Caudate nucleus (tissue), 63 donors: ENCODE measurements at places on chromosomes 5 and 9.

- no peak for DNase-seq
Observed at GRCh38 chr9:68507130-68507805, 33.4 kb downstream of the TMEM252 start.

GRCh38 chr5:167639273-167639672 lies 652.2 kb upstream of the WWC1 start:
- DNase-seq, result no peak

DNA sequence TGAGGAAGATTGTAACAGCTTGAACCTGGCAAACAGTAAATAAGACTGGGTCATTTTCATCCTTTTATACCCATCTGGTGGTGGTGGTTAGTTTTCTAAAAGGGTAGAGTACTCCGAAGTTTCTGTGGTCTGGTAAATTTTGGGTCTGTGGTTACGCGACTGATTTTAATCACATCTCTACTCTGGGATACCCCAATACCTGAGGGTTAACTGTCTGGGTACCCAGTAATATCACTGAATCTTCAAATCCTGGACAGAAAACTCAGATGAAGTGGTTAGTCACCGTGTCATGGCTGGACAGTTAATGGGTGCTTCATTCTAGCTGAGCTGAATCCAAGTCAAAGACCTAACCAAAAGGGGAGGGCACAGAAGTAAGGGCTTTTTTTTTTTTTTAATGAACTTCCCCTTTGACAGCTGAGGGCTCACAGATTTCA lies 474.2 kb downstream of the GADD45G start:
- no peak for DNase-seq

DNA sequence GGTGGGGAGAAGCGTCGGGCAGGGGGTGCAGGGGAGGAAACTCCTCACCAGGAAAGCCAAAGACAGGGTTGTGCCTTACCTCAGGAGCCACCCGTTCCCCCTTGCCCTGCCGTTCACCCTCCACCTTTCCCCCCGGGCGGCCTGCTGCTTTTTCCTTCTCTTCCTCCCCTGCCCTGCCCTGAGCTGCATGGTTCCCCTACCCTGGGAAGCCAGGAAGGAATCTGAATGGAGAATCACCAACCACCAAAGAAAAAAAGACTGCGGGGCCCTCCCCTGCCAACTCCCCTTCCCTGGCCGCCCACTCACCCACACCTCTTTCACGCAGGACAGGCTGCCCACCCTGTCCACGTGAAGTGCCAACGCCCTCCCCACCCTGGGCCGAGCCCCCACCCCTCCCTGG lies 820 bp upstream of the NFX1 start:
- peak; percentile 22 for DNase-seq

DNA sequence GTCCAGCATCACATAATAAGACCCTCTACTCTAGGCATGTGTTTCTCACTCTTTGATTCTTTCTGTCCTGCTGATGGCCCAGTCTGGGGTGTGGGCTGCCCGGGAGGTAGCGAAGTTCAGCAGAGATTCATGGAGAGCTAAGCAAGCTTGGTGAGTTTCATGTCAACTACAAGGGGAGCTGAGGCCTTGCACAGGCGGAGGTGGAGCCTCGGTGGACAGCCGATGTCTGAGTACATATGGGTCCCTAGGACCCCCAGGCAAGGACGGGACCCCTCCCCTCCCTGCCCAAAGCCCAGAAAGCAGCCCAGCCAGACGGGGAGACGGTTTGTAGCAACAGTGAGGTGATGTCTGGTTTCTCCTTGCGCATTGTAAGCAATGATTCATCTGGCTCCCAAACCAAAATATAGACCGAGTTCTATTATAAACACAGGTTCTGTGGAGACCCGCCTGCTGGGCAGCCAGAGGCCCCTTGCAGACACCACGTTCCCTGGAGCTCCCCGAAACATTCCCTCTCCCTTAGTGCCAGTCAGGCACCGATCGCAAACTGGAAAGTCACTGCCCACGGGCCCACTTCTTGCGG lies 45.5 kb downstream of the COL27A1 start:
- DNase-seq, result no peak

- peak; percentile 26 for DNase-seq
Observed at GRCh38 chr9:106697750-106698502, 165.0 kb upstream of the ZNF462 start.
